GM12892 (cell line): ENCODE measurements at places on chromosomes 12 and 14.

DNA sequence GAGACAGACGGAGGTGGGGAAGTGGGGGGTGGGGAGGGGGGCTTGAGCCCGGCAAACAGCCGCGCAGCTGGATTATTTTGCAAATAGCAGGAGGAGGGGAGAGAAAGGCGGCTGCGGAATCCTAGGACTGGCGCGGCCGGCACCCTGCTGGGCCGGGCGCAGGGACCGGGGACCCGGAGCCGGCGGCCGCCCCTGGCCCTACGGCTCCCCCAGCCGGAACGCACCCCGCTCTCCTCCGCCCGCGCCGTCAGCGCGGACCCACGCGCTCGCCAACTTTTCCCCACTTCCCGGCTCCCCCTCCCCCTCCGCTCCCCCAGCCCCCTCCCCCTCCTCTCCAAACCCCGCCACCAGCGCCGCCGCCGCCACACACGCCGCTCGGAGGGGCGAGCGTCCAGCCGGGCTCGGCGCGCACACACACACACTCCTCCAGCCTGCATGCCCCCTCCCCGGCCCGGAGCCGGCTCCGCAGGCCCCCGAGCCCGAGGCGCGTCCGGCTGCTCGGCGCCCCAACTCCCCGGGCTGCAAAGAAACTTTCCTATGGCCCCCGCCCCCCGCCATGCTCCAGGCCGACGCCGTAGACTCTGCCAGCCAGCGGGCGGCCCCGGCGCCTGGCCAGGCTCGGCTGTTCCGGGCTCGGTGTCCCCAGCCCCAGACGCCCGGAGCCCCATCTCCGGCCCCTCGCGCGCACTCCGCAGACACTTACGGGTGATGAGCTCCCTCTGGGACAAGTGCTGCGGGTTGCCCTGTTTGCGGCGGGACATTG is 1.4 kb downstream of the BCL11B start:
- no peak for DNase-seq

GRCh38 chr14:22471545-22472121 is 117.4 kb downstream of the DAD1 start:
- DNase-seq: no peak

- no peak for DNase-seq
Observed at GRCh38 chr14:70107309-70107708, 81.4 kb downstream of the SLC8A3 start.

DNA sequence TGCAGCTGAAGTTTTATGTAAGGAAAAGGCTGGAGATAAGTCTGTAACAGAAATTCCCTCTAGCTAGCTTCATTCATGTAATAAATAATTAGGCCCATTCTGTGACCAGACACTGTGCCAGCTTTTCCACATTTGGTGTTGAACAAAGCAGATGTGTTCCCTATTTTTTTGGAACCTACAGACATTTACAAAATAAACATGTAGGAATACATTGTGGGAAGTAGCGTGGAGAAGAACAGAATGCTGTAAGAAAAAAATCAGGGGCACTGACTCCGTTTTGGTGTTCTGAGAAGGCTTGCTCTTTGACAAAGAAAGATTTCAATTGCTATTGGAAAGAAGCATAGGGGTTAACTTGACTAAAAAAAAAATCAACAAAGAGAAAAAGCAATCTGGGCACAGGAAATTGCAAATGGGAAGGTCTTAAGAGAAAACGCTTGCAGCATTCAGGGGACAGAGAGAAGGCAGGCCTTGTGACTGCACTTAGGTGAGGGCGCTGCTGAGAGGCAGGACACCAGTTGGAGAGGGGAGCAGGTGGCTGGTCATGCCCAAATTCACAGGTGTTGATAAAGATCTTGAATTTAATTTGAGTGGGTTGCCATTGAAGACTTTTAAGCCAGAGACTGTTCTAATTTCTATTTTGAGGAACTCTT is 4.0 kb downstream of the FAR2 start:
- no peak for DNase-seq

- DNase-seq: no peak
Observed at GRCh38 chr12:52395761-52396434, 10.2 kb downstream of the KRT82 start.

DNA sequence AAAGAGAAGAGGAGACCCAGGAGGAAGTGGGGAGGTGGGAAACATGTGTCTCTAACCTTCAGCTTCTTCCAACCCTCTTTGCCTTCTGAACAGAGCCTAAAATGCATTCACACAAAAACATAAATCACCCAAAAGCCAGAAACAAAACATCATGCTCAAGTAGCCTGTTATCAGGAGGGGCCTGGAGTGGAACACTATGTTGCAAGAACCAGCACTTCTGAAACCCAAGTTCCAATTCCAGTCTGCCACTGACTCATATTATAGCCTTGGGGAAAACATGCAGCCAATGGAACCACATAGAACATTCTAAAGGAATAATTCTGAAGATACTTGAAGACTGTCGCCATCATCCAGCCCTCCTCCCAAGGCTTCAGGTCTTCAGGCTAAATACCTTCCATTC is 169.8 kb upstream of the PLXNC1 start:
- no peak for DNase-seq

DNA sequence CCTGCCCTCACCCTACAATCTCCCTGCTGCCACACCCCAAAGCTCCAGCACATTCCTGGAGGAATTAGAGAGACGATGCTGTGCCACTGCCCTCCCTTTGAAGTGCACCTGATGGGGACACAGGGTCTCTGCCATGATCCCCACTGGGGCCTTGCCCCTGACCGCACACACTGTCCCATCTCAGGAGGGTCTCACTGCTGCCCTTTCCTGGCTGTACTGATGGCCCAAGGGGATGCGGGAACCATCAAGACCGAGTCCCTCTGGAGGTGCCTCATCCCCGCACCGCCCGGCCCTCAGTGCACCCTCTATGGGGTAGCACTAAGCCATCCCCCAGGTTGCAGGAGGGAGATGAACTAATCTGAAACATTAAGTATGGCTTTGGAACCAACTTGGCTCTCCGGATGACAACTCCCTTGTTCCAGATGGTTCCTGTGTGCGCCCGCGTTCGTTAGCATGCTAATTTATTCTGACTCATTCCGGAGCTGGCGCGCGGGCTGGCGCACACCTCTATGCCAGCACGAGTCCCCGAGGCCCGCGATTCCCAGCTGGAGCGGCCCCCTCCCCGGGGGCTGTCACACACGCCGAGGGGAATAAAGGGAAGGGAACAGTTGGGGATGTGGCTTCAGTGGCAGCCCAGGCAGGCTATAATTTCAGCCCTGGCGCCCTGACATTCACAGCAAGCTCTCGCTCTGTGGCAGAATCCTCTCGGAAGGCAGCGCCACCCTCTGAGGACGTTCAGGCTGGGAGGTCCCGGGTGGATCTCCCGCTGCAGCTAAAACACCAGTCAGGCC is 34.2 kb upstream of the C14orf180 start:
- DNase-seq: no peak

DNA sequence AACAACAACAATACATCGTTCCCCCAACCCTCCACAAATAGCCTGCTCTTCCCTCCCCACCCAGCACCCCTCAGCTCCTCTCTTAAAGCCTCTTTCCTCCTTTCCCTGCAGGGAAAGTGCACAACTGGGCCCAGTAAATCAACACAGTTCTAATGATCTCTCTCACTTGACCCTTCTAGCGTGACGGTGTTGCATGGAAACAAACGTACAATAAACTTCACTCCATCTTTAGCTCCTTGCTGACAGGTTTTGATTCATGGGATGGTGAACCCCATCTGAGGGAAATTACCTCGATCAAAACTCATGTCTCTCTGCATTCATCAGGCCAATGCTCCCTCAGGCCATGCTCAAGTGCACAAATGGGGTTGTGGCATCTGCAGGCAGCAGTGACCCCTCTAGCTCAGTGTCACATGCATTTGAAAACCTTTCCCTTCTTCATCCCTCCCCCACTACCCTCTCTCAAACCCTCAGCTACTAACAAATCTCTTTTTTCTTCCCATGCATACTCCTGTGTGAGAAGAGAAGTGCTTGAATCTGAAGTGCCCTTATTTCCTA is 22.9 kb downstream of the GDF11 start:
- no peak for DNase-seq

DNA sequence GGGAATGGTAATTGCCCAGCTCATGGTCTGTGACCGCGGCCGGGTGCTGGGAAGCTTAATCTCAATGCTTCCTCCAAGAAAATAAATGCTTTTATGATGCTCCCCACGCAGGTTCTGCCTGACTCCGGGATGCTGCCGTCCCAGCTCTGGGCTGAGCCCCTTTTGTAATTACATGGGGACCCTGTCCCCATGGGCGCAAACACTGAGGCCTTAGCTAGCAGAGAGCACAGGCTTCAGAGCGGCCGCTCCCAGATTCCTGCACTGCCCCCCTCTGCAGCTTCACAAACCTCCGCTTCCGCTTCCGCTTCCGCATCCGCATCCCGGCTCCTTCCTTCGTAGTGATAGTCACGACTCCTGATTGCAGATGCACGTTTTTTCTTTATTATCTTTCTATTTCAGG is 129.5 kb downstream of the KIF26A start:
- DNase-seq: no peak

DNA sequence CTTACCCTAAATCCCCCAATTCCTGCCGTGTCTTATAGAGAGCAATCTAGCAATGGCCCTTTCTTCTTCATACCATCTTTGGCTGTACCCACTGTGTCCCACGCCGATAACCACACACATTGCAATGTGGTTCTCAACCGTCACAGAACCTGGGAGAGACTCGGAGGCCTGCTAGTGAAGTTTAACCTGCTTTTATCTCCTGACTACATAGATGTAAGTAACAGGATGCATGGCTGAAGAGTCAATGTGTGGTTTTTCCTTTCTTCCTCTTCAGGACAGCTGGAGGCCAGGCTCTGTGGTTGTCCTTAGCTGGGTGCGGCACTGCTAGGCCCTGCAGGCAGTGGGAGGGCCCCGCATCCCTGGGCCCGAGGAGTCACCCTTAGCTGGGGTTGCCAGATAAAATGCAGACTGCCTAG is 51.3 kb downstream of the ZNF664 start:
- no peak for DNase-seq

DNA sequence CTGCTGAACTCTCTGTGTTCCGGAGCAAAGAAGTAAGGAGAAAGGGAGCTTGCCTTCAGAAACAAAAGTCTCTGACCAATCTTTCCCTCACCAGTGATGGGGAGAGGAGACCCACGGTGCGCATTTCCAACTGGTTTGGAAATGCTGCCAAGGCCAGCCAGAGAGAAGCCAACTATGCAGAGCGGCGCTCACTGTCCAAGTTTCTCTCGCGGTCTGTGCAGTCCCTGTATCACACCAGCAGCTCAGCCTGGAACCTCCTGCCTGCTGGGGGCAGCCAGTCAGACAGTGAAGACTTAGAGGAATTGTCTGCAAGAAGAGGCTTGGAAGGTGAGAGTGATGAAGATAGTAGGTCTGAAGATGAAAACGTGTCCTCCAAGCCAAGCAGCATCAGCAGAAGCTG is 206.2 kb downstream of the NAV3 start:
- no peak for DNase-seq

- DNase-seq: peak; percentile 20
Observed at GRCh38 chr12:80937391-80938238, at the start of gene LIN7A. TSS of gene LIN7A (minus strand) at chr12:80937934. CDS start at chr12:80937722, 212 bp downstream.

DNA sequence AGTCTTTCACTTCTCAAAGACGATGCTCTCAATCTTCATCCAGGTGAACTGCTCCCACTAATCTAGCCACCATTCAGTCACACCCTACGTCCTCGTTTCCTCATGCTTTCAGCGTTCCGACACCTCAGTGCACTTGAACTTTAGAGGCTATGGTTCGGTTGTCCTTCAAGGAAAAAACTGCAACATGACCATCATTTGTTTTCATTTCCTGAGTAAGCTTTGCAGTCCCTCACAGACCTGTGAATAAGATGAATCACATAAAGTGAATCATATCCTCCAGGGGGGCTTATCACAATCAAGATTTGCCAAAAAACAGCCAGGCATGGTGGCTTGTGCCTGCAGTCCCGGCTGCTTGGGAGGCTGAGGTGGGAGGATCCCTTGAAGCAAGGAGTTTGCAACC is 80.2 kb downstream of the TMCC3 start:
- no peak for DNase-seq

DNA sequence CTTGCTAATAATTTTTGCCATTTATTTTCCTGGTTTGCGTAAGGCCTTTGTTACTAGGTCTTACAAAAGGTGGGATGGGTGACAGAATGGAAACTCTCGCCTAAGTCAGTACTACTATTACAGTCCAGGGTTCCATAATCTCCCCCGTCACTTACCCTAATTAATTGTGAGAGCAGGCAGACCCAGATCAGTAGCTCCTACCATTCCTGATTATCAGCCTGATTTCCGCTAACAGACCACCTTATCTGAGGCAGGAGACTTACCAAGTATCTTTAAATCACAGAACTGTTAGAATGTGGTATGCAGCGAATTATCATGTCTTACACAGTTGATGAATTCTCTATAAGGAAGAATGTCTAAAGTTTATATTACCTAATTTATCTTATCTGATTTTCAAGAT is 234.7 kb downstream of the FOXN3 start:
- DNase-seq: no peak

GRCh38 chr12:50572287-50572686 is 67.5 kb downstream of the DIP2B start:
- no peak for DNase-seq
